H4 (cell line): ENCODE measurements at places on chromosomes 13 and 19. TPM values are rescaled to one million over a fixed set of nuclear protein-coding genes. Genes with fewer than 3 reads are reported as not detected.

The TUBB4A gene
- total RNA-seq = 0.87 and 9.2 TPM in 2 replicates

The ZNF835 gene
- 0.04 TPM in 1 of 2 replicates, not detected in the other for total RNA-seq

- DNase-seq = peak; percentile 93
Observed at GRCh38 chr19:33273881-33274662, 28.3 kb downstream of the CEBPA start.

DNA sequence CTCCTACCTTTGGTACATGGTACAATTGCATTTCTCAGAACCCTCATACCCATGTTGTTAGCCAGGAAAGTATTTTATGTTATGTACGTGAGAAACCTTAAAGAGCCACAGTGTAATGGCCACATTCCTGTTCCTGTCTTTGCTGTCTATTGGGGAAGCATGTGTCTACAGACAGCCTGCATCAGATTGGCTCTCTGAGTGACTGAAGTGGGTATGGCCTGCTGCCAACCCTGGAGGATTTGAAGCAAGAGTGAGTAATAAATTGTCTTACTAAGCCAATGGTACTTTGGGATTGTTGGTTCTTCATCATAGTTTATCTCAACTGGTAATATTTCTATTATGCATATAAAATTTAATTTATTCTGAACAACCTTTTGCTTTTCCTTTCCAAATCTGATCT, 574.1 kb downstream of the LMO7 start:
- DNase-seq = no peak

DNA sequence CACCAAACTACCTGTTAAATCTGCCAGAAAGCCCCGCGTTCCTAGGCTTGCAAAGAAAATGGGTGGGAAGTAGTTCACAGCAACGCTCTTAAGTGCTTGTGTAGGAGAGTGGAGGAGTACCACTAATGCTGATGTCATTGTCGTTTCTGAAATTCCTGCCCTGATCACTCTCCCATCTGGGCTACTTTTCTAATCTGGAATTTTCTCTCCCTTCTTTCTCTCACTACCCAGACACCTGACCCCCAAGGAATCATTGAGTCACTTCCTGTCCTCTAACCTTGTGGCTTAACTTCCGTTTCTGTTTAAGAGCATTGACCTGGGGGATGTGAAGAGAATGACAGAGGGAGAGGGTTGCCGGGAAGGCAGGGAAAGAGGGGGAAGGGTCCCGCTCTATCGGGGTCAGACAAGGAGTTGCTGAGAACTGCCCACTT, 98.7 kb downstream of the STARD13 start:
- DNase-seq = peak; percentile 52

- peak; percentile 27 for DNase-seq
Observed at GRCh38 chr19:31350693-31351055, 1.4 kb upstream of the TSHZ3 start.

GRCh38 chr13:36673838-36674326, at the start of gene SERTM1:
TSS of gene SERTM1 (plus strand) at chr13:36674020. CDS start at chr13:36695079, 21,059 bp downstream.
- no peak for DNase-seq

- no peak for DNase-seq
Observed at GRCh38 chr13:66501181-66501580, 729.0 kb downstream of the PCDH9 start.

DNA sequence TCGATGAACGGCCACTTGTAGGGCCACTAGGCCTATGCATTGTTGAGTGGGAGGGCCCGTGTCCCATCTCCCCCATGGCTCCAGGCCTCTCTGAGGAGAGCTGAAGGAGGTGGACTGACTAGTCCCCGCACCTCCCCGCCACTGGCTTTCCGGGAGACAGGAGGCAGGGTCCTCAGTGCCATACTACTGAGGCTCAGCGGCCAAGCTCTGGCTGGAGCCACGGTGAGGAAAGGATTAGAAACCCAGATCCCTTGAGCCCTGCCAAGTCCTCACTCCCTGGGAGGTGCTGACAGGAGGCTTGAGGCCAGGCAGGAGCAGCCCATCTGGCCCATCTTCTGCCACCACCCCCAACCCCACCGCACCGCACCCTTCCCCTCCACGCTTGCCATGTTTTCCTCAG, 29.0 kb downstream of the CCDC8 start:
- no peak for DNase-seq

The RFXANK gene
- total RNA-seq = 106 and 111 TPM in 2 replicates

GRCh38 chr13:48562296-48563066, 29.6 kb upstream of the RCBTB2 start:
- peak; percentile 18 for DNase-seq

The GPR4 gene
- total RNA-seq = not detected in 2 replicates

The ZSWIM4 gene
- total RNA-seq = 1.3 and 5.7 TPM in 2 replicates

The IZUMO2 gene
- total RNA-seq = not detected in 2 replicates

DNA sequence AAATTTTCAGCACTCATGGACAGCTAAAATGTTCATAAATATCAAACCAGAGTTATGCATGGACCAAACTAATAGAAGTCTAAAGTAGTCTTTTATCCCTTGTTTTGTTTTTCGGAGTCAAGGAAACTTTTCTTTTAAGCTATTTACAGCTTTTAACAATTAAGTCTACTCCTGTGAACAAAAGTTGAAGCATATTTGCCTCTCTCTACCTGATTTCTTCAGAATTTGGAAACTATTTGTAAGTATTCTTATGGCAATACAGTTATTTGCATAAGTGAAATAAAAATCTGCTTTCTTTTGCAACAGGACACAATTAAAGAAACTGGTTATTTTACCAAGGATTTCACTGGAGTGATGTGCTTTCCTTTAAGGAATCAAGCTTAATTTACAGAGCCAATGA, 47.1 kb upstream of the ANKRD10 start:
- DNase-seq = no peak

- no peak for DNase-seq
Observed at GRCh38 chr13:50144246-50145160, 129.3 kb downstream of the KCNRG start.

- no peak for DNase-seq
Observed at GRCh38 chr19:40594255-40594654, 6.9 kb upstream of the LTBP4 start.
